Neural cell (in vitro differentiated cells): ENCODE measurements at places on chromosomes 4 and X. TPM values are rescaled to one million over a fixed set of nuclear protein-coding genes. Genes with fewer than 3 reads are reported as not detected.

Gene GAB3
- polyA plus RNA-seq = 0.06 TPM in 1 of 2 replicates, not detected in the other

Gene LEF1
- polyA plus RNA-seq = 0.60 and 0.78 TPM in 2 replicates

Gene TCEAL2
- not detected in 2 replicates for polyA plus RNA-seq

Gene RBM47
- 1.7 and 2.4 TPM in 2 replicates for polyA plus RNA-seq

Gene MYOZ2
- polyA plus RNA-seq = not detected in 2 replicates

Gene PLP1
- 0.71 and 0.88 TPM in 2 replicates for polyA plus RNA-seq

Gene RIPPLY1
- 0.57 TPM in 1 of 2 replicates, not detected in the other for polyA plus RNA-seq

Gene PAQR3
- polyA plus RNA-seq = 112 and 123 TPM in 2 replicates

Gene C1QTNF7
- not detected in 2 replicates for polyA plus RNA-seq

Gene MAGEA2B
- polyA plus RNA-seq = 4.5 and 5.3 TPM in 2 replicates

Gene PHOX2B
- not detected in 2 replicates for polyA plus RNA-seq

Gene GPR119
- not detected in 2 replicates for polyA plus RNA-seq

Gene AKAP4
- polyA plus RNA-seq = not detected in 2 replicates

Gene CHRNA9
- polyA plus RNA-seq = 0.10 TPM in 1 of 2 replicates, not detected in the other

Gene TMEM192
- 8.0 and 10.5 TPM in 2 replicates for polyA plus RNA-seq

Gene HTN1
- polyA plus RNA-seq = not detected in 2 replicates

Gene WNK3
- 32.8 and 35.0 TPM in 2 replicates for polyA plus RNA-seq

Gene LONRF3
- polyA plus RNA-seq = 0.30 and 0.41 TPM in 2 replicates

Gene SMIM10L2A
- polyA plus RNA-seq = 4.7 and 5.4 TPM in 2 replicates

Gene HPSE
- 0.16 TPM in 1 of 2 replicates, not detected in the other for polyA plus RNA-seq

Gene CT47A7
- polyA plus RNA-seq = not detected in 2 replicates

Gene PRPS2
- 4.5 and 4.7 TPM in 2 replicates for polyA plus RNA-seq

Gene ATP1B4
- polyA plus RNA-seq = not detected in 2 replicates
